ENCODE measurements at places on chromosomes 7 and 10.

DNA sequence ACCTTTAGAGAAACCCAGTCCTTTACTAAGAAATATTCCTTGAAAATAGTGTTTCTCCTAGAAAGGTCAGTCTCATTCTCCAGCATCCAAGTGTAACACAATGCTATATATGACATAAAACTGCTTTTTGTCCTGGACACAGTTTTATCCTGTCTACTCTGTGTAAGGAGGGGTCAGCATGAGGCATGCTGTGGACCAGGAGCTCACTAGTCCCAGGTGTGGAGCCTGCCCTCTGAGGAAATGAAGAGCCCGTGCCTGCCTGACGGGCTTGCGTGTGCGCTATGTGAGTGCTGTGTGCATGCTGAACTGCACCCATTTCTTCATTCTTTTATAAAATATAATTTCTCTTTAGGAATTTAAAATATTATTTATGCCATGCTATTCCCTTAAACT lies 182.8 kb upstream of the CDCA7L start:
- no peak for DNase-seq

DNA sequence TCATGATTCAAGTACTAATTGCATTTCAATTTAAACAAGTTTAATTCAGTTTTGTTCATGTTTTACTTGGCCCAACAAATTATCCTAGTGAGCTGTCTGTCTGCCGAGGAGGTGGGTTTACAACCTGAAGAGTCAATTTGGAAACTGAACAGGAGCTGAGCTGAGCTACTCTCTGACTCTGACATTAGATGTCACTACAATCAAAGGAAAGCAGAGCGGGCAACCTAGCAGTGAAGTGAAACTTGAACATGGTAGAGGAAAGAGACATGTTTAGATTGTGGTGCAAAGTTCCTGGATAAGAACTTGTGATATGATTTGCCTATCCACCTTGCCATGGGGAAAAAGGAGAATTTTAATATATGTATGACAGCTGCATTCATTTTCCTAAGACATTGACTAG lies 9.6 kb upstream of the AGR3 start:
- no peak for DNase-seq

GRCh38 chr7:42159130-42159529 lies 77.9 kb downstream of the GLI3 start:
- DNase-seq, result no peak

- DNase-seq, result no peak
Measured at GRCh38 chr10:63727636-63728035, 206.4 kb downstream of the REEP3 start.

- no peak for DNase-seq
Measured at GRCh38 chr7:51121036-51121790, 195.4 kb downstream of the COBL start.

GRCh38 chr7:117808910-117809705 lies 64.1 kb downstream of the CTTNBP2 start:
- DNase-seq, result no peak

DNA sequence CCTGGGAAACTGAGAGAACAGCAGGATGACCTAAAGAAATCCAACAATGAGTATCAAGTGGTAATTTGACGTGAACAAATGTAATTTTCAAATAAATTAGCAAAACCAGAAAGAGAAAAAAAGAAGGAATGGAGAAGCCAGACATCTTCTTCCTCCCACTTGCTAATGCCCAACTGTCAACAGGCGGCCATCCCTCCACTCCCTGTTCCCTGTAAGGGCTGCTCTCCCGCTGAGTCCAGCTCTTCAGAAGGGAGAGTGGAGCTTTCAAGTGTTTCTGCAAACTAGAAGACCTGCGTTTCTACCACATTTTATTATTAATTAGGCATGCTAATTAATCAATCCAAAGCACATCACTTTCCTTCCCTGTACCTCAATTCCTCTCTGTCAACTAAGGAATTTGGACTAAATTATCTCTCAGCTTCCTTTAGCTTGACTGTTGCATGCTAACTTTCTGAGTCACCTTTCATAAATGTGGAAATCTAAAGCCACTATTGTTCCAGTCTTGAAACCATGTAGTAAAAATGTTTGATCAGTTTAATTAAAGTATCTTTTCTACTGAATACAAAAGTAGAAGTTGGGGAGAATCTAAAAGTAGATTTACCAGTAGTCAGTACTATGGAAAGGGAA lies 48.4 kb upstream of the CUL1 start:
- DNase-seq, result no peak

- DNase-seq, result no peak
Measured at GRCh38 chr7:139745678-139746143, 32.1 kb downstream of the HIPK2 start.

DNA sequence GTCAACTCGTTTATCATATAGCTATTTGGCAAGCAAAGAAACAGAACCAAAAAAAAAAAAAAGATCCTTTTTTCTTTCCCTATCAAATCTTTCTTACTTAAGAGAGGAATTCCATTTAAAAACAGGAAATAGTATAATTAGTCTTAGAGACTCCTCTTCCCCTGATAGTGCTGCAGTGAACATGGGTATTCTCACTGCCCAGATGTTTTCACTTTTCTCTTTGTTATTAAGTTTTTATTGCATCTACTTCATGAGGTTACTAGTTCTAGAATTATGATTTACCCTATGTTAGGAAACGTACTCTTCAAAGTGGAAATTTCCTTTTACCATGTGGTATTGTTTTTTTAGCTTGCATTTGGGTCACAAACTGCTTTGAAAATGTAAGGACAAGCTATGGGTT lies 8.5 kb downstream of the CASP2 start:
- DNase-seq, result no peak

DNA sequence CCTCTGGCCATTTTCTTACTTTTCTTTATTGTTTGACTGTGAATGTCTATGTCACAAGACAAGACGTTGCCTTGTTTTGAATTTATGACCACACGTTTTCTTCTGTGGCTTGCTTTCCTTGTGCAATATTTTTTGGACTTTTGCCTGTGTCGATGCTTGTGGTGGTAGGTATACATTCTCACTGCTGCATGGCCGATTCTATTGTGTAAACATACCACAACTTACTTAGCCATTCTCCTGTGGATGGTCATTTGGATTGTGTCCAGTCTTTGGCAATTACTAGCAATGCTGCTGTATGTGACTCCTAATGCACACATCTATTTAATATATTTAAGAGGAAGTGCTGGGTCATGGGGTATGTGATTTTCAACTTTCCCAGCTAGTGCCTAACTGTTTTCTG lies 18.0 kb upstream of the DLG5 start:
- no peak for DNase-seq

Measured in activated CD8-positive, alpha-beta memory T cell treated with anti-CD3 and anti-CD28 coated beads for 1 hour (primary cell).